ENCODE measurements at places on chromosomes 3 and 15. TPM values are rescaled to one million over a fixed set of nuclear protein-coding genes. Genes with fewer than 3 reads are reported as not detected.

LIPH gene
- 4.5 TPM for total RNA-seq

MITF gene
- 12.7 TPM for total RNA-seq

LTK gene
- total RNA-seq: 0.35 TPM

INSYN1 gene
- 10.6 TPM for total RNA-seq

ACKR4 gene
- 7.3 TPM for total RNA-seq

CLDN18 gene
- total RNA-seq: 7.3 TPM

SLC12A8 gene
- 4.1 TPM for total RNA-seq

AP3S2 gene
- total RNA-seq: 50.6 TPM

DPPA4 gene
- not detected for total RNA-seq

EPHB3 gene
- total RNA-seq: 5.0 TPM

STAC gene
- 42.5 TPM for total RNA-seq

HDC gene
- total RNA-seq: 4.0 TPM

GOLGA8G gene
- not detected for total RNA-seq

RABL3 gene
- 32.0 TPM for total RNA-seq

CSPG4 gene
- 252 TPM for total RNA-seq

All from thoracic aorta (tissue), 2 donors.